GM06990 (cell line): ENCODE measurements at places on chromosomes 4 and X.

- no peak for DNase-seq
These were observed 103.6 kb upstream of the TEX13D start for GRCh38 chrX:124228849-124229248.

GRCh38 chr4:15077969-15078368 lies 75.7 kb downstream of the CPEB2 start:
- DNase-seq: no peak

GRCh38 chr4:26557164-26557563 lies 26.7 kb upstream of the TBC1D19 start:
- no peak for DNase-seq

DNA sequence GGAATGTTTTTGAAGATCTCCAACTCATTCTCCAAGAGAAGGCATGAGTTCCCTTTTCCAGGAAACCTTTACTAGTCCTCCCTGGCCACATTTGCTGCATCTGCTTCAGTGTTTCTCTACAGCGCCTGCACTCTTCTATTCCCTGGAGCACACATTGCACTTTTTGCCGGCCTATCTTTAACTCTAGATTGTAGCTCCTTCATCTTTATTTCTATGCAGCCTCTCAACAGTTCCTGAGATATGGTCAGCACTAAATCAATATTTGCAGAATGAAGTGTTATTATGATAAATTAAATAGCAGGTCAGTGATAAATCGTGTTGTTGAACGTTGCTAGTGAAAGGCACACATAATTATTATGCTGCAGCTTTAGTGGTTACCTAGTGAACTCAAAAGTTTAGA lies 88.3 kb downstream of the VCX3A start:
- no peak for DNase-seq

DNA sequence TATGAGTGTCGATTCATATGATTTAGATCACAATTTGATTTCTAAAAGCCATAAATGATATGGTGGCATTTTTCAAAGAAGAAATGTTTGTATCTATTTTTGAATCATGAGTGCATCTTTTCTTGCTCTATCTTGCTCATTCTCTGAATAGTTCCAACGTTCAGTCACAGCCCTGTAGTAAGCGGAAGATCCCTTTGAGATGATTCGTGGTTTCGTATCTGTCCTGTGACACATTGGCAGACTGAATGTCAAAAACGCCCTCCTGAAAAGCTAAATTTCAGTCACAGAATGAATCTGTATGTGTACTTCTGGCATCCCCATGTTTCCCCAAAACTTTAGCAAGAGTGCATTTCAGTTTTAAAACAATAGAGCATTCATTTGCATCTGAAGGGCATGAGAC lies 1066.9 kb upstream of the TENM3 start:
- no peak for DNase-seq

DNA sequence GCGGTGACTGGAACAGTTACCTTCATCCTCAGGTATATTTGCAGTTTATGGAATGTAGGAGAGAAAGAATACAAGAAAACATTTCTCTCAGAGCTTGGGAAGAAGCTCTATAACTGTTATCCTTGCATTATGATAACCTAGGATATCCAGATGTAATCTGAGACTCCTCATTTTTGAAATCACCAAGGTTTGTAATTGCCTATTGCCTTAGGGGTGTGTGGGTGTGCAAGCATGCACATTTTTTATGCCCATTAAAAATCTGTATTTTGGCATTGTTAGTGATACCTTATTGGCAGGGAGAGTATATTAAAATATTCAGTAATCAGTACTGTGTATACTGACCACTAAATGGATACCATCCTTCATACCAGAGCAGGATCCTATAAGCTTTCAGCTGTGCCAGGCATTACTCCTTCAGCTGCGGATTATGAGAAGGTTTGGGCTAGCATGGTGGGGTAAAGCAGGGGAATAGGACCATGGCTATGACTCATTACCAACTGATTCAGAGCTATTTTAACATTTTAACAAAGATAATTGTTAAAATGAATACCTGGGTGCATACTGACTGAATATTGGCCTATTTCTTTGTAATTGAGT lies 8.3 kb downstream of the SEC24B start:
- DNase-seq: no peak

GRCh38 chr4:165222651-165222994 lies 15.3 kb downstream of the KLHL2 start:
- no peak for DNase-seq
